ENCODE measurements at places on chromosomes 12 and 14. TPM values are rescaled to one million over a fixed set of nuclear protein-coding genes. Genes with fewer than 3 reads are reported as not detected.

CCDC196 gene
- total RNA-seq = not detected

SLC17A8 gene
- total RNA-seq = not detected

PTPRB gene
- 4.4 TPM for total RNA-seq

NOP9 gene
- total RNA-seq = 23.7 TPM

ARHGEF25 gene
- 43.0 TPM for total RNA-seq

SLC4A8 gene
- total RNA-seq = 2.6 TPM
